Caudate nucleus (tissue), 63 donors: ENCODE measurements at places on chromosomes 2 and 18.

DNA sequence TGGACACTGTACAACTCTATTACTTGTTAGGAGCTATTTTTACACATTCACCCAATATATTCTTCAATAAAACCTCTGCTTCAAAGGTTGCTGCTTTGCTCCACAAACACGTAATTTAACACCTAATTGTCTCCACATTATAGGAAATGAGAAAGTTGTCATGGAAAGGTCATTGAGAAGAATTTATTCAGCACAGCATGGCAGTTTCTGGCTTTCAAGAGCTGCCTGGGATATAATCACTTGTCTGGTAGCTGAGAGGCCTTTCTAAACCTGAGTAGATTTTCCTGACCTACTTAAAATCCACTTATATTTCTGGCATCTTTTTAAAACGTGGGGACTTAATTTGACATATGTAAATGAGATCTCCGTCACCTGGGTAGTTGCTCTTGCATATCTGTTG lies 216.1 kb downstream of the ZNF804A start:
- no peak for DNase-seq

- DNase-seq: no peak
These were observed 29.8 kb upstream of the RMP24 start for GRCh38 chr18:35942661-35943060.

DNA sequence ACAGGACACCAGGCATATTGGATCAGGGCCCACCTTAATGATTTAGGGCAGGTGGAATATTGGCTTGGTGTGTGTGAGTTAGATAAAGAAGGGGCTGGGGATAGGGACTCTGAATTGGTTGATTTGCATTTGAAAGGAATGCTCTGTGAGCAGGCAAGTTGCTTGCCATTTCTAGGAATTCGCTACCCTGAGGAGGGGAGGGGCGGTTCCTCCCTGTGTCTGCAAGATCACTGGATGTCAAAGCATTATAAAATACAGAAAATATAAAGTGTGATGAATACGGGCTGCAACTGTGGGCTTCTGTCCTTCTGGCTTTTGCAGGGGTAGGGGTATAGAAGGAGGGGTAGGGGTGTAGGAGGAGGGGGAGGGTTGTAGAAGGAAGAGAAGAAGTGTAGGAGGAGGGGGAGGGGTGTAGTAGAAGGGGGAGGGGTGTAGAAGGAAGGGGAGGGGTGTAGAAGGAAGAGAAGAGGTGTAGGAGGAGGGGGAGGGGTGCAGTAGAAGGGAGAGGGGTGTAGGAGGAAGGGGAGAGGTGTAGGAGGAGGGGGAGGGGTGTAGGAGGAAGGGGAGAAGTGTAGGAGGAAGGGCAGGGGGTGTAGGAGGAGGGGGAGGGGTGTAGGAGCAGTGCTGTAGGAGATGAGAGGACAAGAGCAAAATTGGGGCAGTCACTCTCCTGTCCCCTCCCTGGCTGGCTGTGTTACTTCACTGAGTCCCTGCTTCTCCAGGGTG lies 238.0 kb upstream of the COPS8 start:
- no peak for DNase-seq

- DNase-seq: no peak
These were observed 27.4 kb downstream of the NEMP2 start for GRCh38 chr2:190507135-190507534.

DNA sequence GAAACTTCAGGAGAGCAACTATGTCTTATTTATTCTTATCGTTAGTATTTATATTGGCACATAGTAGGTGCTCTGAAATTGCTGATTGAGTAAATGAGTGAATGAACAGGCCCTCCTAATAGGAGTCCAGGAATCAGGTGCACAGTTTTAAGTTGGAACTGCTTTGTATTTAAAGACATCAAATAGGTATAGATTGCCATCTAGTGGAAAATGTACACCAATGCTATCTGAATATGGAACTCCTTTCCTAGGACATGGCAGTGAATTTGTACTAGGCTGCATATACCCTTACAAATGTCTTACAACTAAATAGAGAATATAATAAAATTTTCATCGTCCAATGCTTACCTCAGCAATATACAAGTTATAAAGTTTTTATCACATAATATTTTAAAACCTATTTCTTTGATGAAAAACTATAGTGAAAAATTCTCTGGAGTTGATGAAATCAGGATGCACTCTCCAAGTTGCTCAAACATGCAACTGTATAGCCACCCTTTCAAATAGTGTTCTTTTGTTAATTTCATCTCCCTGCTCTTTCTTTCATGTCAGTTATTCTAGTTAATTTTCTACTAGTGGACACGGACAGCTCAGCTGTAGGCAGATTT lies 318.9 kb upstream of the SYT4 start:
- no peak for DNase-seq

GRCh38 chr2:238727585-238728329 lies 120.1 kb upstream of the TWIST2 start:
- no peak for DNase-seq

DNA sequence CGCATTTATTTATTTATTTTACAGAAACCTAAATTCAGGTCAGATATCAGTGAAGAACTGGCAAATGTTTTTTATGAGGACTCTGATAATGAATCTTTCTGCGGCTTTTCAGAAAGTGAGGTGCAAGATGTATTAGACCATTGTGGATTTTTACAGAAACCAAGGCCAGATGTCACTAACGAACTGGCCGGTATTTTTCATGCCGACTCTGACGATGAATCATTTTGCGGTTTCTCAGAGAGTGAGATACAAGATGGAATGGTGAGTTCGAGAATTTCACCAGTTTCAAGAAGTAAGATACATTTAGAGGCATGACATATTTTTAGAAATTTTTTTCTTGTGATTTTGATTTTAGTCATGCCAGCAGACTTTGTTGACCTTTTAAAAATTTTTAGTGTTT lies 4.6 kb downstream of the CDCA7 start:
- DNase-seq: no peak
